SIG-M5 (cell line): ENCODE measurements at places on chromosomes 6 and 20.

GRCh38 chr6:117870486-117871242 is 36.4 kb upstream of the SLC35F1 start:
- no peak for DNase-seq

DNA sequence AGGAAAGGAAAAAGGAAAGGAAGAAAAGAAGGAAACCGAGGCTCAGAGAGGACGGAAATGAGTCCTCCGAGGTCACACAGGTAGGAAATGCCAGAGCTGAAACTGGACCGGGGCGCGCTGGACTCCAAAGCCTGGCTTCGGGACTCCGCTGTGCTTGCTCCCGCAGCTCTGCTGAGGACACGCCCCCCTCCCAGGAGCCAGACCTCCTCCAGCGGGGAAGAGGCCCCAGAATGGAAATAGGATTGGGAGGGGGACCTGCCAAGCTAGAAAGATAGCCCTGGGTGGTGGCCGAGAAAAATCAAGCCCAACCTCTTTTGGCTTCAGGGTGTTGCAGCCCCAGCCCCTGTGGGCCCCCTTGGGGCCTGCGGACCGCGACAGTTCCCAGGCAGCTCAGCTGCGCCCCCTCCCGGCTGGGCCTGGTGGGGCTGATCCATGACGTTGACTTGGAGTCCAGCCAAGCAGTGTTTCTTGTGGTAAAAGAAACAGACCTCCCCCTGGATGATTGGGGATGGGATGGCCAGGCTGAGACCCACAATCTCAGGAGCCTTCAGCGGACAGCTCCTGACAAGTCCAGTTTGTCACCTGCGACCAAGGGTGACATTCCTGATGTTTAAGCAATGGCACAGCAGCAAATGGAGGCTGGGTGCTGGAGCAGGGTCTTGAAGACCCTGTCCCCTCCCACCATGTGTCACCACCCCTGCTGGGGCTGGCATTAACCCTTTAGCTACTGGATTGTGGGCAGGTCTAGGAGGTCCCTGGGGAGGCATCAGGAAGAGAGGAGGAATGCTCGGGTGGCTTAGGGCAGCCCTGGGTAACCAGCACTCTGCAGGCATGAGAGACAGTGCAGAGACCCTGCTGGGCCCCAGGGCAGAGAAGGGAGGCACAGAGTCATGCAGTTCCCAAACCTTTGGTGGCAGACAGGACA is 55.4 kb downstream of the RIPOR3 start:
- DNase-seq, result no peak

GRCh38 chr6:166236596-166236995 is 68.9 kb upstream of the TBXT start:
- DNase-seq, result no peak

DNA sequence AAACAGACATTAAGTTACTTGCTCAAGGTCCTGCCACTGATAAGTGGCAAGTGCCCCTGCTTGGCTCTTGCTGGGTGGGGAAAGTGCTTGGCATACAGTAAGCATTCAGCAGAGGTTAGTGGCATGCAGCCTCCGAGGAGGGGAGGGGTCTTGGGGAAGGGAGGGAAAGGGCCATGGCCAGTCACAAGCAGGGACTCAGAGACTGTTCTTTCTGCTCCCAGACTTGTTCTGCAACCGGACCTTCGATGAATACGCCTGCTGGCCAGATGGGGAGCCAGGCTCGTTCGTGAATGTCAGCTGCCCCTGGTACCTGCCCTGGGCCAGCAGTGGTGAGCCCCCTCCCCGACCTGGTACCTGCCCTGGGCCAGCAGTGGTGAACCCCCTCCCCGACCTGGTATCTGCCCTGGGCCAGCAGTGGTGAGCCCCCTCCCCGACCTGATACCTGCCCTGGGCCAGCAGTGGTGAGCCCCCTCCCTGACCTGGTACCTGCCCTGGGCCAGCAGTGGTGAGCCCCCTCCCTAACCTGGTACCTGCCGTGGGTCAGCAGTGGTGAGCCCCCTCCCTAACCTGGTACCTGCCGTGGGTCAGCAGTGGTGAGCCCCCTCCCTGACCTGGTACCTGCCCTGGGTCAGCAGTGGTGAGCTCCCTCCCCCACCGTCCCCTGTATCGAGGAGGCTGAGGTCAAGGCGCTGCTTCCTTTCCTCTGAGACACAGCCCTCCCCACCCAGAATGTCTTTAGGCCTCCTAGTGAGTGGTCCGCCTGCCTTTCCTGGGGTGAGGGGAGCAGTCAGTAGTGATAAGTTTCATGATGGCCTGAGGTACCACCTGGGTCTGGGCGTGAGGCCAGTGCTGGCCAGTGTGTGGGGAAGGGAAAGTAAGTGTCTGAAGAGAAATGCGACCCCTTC is 8.9 kb downstream of the GLP1R start:
- no peak for DNase-seq

- DNase-seq, result no peak
These were observed 2.2 kb downstream of the LOC128125822 start for GRCh38 chr6:63574554-63574900.

- no peak for DNase-seq
These were observed 80.5 kb upstream of the SYNDIG1 start for GRCh38 chr20:24388828-24389380.
